Stimulated activated CD4-positive, alpha-beta T cell treated with anti-CD3 and anti-CD28 coated beads, Interleukin-4, amount 100 ng/mL, for 48 hours (primary cell): ENCODE measurements at places on chromosomes 5 and 9.

- no peak for DNase-seq
These were observed 14.4 kb downstream of the HNRNPK start for GRCh38 chr9:83965350-83966208.

DNA sequence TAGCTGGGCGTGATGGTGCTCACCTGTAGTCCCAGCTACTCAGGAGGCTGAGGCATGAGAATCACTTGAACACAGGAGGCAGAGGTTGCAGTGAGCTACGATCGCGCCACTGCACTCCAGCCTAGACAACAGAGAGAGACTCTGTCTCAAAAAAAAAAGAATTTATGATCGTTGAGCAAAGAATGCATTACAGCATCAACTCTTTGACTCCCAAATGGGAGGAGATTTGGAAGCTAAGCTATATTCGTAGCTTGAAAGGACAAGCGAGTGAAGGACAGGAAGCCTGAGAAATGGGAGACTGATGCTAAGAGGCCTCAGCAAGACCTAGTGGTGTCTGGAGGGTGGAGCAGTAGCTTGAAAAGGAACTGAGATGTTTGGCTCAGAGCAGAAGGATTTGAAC lies 10.3 kb upstream of the CCIN start:
- DNase-seq: no peak

GRCh38 chr9:1434052-1434767 lies 384.1 kb downstream of the DMRT2 start:
- no peak for DNase-seq

- DNase-seq: no peak
These were observed 12.8 kb upstream of the TSSK1B start for GRCh38 chr5:113447498-113448050.

DNA sequence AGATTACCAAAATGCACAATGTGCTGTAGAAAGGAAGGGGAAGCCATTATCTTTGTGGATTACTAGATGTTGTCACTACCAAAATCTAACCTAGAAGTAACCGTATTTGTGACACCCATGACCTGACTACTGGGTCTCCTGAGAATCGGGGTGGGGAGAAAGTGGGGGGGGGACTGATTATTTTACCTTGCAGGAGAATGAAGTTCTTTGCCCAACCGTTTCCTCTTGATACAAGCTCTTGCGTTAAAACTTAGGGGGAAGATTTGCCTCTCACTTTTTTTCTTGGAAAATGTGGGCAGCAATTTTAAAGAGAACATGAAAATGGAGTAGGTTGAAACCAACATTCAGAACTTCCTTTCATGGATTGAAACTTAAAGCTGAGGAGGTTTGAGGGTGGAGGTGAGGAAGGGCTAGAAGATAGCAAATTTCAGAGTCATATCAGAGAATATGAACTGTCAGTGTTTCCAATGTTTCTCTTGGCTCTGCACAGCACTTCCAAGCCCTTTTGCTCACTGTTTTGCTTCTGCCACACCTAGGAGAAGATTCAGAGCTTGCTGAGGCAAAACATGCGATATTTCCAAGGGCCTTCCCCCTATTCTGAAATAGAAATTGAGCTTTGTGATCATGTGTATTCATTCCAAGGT lies 280.8 kb downstream of the AOPEP start:
- no peak for DNase-seq

DNA sequence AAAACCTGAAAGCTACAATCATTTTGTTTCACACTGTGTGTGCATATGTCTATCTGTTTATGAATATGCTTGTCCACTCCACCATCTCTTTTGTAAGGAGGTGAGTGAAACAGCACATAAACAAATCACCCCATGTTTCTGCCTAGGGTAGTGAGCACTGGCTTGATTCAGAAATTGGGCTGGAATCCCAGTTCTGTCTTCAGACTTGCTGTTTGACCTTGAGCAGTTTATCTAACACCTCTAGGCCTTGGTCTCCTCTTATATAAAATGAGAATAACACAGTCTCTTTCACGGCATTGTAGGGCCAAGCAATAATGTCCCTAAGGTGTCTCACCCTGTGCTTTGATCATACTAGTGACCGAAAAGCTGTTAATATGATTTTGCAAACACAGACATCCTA lies 61.2 kb downstream of the ZNF366 start:
- DNase-seq: no peak

DNA sequence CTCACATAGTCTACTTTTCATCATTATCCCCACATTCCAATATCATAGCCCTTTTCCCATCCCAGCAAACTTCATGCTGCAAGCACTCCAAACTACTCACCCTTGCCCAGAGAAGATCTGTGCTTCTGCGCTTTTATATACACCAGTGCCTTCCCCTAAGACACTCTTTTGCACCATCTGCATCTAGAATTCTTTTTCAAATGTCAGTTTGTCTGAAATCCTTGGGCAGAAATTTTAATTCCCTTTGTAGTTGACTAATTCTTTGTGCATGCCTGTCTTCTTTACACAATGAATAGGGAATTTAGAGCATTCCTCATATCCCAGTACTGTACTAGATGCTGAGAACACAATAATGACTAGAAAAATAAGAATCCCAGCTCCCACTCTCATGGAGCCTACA lies 298.9 kb downstream of the KCNN2 start:
- DNase-seq: no peak

GRCh38 chr9:12880406-12881015 lies 105.7 kb downstream of the LURAP1L start:
- no peak for DNase-seq

DNA sequence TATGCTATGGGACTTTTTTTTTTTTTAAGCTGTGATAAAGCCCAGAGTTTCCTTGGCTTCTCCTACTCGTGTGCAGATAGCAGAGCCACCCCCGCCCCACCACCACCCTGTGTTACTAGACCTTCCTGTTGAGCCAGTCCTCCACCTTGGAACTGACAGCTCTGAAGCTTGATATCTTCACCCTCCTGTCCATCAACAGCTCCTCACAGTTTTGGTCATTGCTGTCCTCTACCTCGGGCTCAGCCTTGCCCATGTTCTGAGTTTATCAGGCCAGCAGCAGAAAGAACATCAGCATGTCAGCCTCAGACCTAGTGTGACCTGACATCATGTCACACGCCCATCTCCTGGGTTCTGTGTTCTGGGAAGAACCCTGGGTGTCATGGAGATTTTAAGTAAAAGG lies 167.1 kb upstream of the RAI14 start:
- DNase-seq: no peak

GRCh38 chr5:14431534-14431933 lies 150.1 kb upstream of the OTULINL start:
- DNase-seq: no peak

DNA sequence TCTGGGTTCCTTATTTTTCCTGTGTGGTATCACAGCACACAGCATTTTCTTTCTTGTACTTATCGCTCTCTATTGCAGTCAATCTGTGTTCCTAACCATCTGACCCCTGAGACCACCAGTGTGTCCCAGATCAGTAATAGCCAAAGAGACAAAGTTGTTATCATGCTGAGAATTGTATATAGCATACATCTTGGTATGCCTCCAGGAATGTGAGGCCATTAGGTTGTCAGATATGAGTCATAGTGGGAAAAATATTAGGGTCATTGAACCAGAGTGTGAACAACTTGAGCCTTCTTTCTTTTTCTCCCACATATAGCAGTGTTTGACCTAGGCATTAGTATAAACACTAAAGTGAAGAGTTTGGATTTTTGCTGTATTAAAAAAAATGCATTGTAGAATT lies 106.3 kb downstream of the NDUFAF2 start:
- no peak for DNase-seq
